ENCODE measurements at places on chromosomes 5 and 9. TPM values are rescaled to one million over a fixed set of nuclear protein-coding genes. Genes with fewer than 3 reads are reported as not detected.

DNA sequence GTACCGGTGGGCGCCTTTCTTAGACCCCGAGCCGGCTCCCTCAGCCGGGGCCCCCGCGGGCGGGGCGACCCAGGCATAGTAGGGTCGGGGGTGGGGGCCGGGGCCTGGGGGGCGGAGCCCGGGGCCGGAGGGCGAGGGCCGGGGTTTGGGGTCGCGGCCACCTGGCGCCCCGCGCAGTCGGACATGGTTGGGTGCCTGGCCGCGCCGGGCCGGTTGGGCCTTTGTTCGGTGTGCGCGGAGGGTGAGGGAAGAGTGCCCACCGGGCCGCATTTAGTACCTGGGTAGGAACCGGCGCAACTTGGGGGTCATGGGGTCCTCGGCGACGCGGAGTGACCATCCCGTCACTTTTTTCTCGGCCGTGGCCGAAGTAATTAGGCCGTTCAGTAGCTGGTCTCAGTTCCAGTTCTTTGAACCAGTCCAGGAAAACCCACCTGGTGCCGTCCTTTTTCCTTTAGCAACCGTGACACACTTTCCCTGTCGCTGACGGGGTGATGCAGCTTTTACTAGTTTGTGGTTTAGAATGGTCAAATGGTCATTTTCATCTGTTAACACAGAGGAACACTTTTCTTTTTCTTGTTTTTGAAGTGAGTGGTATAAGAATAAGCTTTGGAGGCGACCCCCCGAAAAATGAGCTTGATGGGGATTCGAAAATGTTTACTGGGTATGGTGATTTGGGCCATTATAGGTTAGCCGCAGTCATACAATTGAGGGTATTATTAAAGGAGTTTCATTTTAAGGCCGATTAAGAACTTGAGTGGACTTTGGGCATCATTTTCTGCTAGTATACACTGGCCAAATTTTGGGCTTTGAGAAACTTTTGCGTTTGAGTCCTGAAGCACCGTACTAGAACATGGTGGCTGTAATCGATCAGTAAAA is 589 bp downstream of the CKS2 start:
- no peak for DNase-seq

- no peak for DNase-seq
Observed at GRCh38 chr5:118522626-118523025, 465.7 kb downstream of the DTWD2 start.

The MYOT gene
- 4.3 TPM for total RNA-seq

The FAXDC2 gene
- 16.5 TPM for total RNA-seq

The IL5 gene
- total RNA-seq = not detected

- DNase-seq = no peak
Observed at GRCh38 chr5:38872826-38873225, 27.0 kb downstream of the OSMR start.

- no peak for DNase-seq
Observed at GRCh38 chr5:108743319-108743718, 4.4 kb upstream of the FER start.

The CAMK4 gene
- 5.2 TPM for total RNA-seq

- no peak for DNase-seq
Observed at GRCh38 chr5:130189961-130190360, 285.7 kb downstream of the CHSY3 start.

DNA sequence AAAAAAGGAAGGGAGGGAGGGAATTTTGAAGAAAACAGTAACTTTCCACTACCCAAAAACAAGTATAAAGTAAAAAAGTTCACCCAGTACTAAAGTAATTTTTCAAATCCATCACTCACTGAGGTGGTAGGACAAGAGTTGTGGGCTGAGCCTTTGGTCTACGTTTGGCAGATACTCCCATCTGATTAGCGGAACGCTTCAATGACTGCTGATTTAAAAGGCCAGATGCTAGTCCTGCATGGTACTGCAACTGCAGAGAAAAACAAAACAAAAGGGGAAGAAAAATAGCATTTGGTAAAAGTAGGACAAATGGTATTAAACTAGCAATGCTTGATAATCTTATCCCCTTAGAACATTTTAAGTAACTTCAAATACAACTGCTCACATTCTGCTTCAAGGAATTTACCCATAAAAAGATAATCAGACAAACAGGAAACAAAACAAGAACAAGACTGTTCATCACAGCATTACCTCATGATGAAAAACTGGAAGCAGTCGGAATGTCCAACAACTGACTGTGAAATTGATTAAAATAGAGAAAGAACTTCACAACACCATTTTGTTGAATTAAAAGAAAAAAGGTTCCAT is 65.4 kb downstream of the MED27 start:
- DNase-seq = no peak

DNA sequence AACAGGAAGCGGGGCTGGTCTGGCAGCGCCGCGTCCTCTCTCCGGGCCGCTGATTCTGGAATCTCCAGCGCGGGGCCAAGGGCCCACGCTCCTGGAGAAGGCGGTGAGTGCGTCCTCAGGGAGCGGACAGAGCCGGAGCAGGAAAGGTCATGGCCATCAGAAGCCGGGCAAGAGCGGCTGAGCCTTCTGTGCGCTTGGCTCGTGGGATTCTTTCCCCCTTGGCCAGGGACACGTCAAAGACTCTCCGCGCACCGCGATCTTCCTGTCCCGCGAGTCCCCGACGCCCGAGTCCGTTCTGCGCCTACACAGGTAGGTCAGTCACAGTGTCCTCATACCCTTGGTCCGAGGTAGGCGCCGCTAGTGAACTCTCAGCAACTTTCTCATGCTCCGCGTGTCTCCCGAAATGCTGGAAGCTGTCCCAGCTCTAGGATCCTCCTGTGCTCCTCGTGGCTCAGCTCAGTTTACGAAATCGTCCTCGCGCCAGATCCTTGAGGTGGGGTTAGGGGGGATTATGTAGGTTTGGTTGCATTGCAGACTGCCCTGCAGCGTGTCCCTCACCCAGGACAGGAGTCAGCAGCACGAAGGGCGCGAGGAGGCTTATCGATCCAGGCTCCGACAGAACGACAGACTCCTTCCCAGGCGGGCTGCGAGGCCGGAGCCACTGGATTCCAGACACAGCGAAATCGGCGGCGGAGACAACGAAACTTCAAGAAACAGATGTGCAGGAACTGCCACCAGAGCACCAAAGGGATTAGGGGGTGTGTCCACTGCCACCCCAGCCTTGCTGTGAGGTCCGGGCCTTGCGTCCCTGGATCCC is 8.7 kb downstream of the LHX6 start:
- no peak for DNase-seq

DNA sequence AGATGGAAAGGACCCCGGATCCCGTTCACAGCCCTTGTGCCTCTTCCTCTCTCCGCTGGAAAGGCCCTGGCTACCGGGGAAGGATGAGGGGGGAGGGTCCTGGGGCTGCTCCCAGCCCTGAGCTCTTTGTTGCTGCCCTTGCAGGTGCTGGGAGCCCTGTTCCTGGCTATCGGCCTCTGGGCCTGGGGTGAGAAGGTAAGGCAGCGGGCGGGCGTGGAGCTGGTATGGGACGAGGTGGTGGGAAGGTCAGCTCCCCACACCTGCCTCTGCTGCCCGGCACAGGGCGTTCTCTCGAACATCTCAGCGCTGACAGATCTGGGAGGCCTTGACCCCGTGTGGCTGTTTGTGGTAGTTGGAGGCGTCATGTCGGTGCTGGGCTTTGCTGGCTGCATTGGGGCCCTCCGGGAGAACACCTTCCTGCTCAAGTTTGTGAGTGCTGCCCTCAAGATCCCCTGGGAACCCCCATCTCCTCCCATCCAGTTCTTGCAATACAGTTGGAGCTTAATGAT is 4.2 kb downstream of the TSPAN17 start:
- no peak for DNase-seq

DNA sequence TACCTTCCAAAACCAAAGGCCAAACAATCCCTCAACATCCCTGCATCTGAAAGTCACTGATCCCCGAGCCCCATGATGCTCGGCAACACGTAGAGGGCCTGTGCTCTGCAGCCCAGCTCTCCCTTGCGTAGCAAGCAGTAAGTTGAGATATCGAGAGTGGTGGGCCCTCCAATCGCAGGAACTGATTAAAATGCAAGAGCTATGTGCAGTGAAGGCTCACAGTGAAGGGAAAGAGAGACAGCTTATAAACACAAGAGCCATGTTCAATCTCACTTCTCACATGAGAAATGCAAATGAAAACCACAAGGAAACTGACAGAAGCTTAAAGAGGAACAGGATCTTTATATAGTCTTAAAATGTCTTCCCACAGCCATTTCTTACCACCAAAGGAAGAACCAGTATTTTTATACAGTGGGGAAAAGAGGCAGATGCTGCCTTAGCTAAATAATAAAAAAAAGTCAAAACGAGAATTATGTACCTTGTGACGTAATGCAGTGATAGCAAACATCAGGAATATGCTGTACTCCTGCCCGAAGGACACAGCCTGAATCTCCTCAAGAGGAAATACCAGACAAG is 24.6 kb downstream of the TTF1 start:
- peak; percentile 47 for DNase-seq

DNA sequence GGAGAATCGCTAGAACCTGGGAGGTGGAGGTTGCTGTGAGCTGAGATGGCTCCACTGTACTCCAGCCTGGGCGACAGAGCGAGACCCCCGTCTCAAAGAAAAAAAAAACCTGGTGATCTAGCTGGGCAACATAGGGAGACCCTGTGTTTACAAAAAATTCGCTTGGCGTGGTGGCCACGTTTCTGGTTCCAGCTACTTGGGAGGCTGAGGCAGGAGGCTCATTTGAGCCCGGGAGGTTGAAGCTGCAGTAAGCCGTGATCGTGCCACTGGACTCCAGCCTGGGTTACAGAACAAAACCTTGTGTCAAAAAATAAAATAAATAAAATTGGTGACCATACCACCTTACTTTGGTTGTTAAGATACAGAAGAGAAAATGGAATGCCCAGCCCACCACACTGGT is 1.8 kb upstream of the HNRNPAB start:
- no peak for DNase-seq

The FST gene
- 47.0 TPM for total RNA-seq

The DND1 gene
- total RNA-seq = 3.7 TPM

The ELOVL7 gene
- total RNA-seq = 34.3 TPM

GRCh38 chr5:83517072-83517687 is 45.6 kb downstream of the VCAN start:
- DNase-seq = no peak

DNA sequence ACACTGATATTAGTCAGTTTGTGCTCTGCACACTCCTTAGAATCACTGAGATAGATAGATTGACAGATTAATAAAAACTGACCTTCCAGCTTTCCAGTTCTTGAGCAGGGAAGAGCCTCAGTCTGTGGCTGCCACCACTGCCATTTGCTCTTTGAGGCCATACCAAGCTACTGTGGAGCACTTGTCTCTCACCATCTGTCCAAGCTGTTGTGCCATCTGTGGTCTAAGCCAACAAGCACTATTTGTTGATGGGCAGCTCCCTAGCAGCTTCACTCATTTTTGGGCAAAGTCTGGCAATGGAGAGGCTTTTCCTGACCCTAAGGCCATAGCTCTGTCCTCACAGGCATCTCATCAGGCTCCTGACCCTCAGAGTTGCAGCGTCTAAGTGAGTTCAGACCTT is 30.4 kb downstream of the HTR1A start:
- no peak for DNase-seq

Data from Peyer's patch (tissue), 4 donors.